Renal cortex interstitium (tissue), 15 donors: ENCODE measurements at places on chromosomes 1 and 21. TPM values are rescaled to one million over a fixed set of nuclear protein-coding genes. Genes with fewer than 3 reads are reported as not detected.

The FCGR3B gene
- polyA plus RNA-seq = 0.64 TPM

The SLC6A9 gene
- 7.2 TPM for polyA plus RNA-seq

The PYHIN1 gene
- 0.18 TPM for polyA plus RNA-seq

The OR14K1 gene
- polyA plus RNA-seq = not detected

The BEND5 gene
- 31.4 TPM for polyA plus RNA-seq

The RNU1-1 gene
- polyA plus RNA-seq = 1.5 TPM

The ADCY10 gene
- 0.73 TPM for polyA plus RNA-seq

The RIPPLY3 gene
- 3.0 TPM for polyA plus RNA-seq

The SPRR2E gene
- not detected for polyA plus RNA-seq

The AVPR1B gene
- polyA plus RNA-seq = 0.85 TPM

The AQP10 gene
- 0.09 TPM for polyA plus RNA-seq

The OPRD1 gene
- polyA plus RNA-seq = 0.40 TPM

The LEFTY2 gene
- polyA plus RNA-seq = 0.82 TPM

The ATP1A2 gene
- polyA plus RNA-seq = 4.9 TPM

The POU2F1 gene
- polyA plus RNA-seq = 16.2 TPM

The NPHS2 gene
- polyA plus RNA-seq = 329 TPM

The LENEP gene
- 0.42 TPM for polyA plus RNA-seq

The FAM43B gene
- polyA plus RNA-seq = 1.6 TPM

The APH1A gene
- 187 TPM for polyA plus RNA-seq

The MASP2 gene
- polyA plus RNA-seq = 9.6 TPM

The LRRC39 gene
- polyA plus RNA-seq = 1.8 TPM

The ZNF593OS gene
- 1.9 TPM for polyA plus RNA-seq

The PRRX1 gene
- polyA plus RNA-seq = 1.4 TPM

The CNIH3 gene
- polyA plus RNA-seq = 10.5 TPM

The ADAMTS5 gene
- polyA plus RNA-seq = 22.0 TPM

The PAQR6 gene
- 7.0 TPM for polyA plus RNA-seq

The SLFNL1 gene
- 0.97 TPM for polyA plus RNA-seq

The ARHGEF10L gene
- polyA plus RNA-seq = 35.2 TPM

The FCRL2 gene
- 0.11 TPM for polyA plus RNA-seq

The KCNJ9 gene
- 0.05 TPM for polyA plus RNA-seq

The KRTAP11-1 gene
- not detected for polyA plus RNA-seq

The TMEM52 gene
- polyA plus RNA-seq = 1.4 TPM

The CD5L gene
- not detected for polyA plus RNA-seq

The OR2W3 gene
- 0.54 TPM for polyA plus RNA-seq

The KNCN gene
- not detected for polyA plus RNA-seq

The FCRL1 gene
- polyA plus RNA-seq = not detected

The SZT2 gene
- polyA plus RNA-seq = 30.1 TPM

The AGMAT gene
- polyA plus RNA-seq = 35.6 TPM
